ENCODE measurements at places on chromosomes 7 and 10. TPM values are rescaled to one million over a fixed set of nuclear protein-coding genes. Genes with fewer than 3 reads are reported as not detected.
A peak's percentile ranks its signal among the peaks of the same experiment; 100 is the strongest.

DNA sequence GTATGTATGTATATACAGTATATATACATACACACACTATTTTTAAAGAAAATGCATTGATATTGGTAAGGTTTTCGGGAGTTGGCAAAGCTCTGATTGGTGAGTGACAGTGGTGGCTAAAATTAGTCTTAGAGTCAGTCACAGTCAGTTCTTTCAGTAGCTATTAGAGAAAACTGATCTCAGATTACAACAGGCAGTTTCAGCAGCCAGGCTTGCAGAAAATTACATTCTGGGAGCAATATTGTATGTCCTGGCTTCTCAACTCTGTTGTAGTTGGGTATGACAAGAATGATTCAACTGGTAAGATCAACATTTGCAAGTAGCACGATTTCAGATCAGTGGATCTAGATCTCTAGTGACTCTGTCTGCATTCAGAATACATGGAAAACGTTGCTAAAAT lies 897.9 kb upstream of the AUTS2 start:
- DNase-seq = no peak

DNA sequence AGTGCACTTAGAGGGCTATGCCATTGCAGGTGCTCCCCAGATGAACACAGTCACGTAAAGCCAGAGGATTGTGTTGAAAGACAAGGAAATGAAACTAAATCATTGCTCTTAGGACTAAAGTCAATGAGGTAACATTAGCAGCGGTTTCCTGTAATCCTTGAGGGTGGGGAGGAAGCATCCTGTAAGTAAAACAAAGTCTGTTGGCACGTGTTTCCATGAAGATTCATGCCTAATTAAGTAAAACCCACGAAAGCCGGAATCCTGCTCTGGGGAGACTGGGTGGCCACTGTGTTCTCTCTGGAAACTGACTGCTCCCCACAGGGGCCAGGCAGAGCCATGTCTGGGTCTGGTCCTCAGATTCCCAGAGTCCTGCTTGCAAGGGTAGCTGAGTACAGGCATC lies 18.3 kb downstream of the STEAP1B start:
- no peak for DNase-seq

ACBD5 gene
- total RNA-seq = 52.6 TPM

DNA sequence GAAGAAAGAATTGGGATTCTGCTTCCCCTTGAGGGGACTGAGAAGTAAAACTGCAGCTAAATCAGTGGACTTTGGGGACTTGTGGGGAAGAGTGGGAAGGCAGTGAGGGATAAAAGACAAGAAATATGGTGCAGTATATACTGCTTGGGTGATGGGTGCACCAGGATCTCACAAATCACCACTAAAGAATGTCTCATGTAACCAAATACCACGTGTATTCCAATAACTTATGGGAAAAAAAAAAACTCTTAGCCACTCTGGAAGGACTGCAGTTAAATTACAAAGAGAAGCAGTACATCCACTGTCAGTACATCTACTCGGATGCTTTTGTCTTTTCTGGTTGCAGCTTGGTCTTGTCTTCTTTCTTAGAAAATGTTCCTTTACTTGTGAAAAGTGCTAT lies 27.4 kb upstream of the GOT1 start:
- no peak for DNase-seq

DNA sequence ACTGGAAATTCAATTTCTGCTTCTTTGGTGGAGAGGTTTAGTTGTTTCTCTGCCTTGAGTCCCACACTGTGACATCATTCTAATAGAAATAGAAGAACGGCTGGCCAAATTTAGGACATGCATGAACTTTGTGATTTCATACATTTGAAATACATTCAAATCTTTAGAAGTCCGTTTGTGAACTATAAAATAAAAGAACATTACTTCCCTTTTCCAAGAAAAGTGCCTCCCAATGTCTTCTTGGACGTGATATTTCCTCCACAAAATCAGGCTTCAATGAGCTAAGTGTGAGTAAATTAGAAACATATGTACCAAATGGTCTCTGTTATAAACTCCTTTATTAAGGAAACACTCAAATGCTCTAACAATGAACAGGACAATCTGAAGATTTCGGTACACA lies 314.5 kb upstream of the AKR1E2 start:
- DNase-seq = no peak

- peak; percentile 42 for DNase-seq
These were observed 11.4 kb downstream of the NPVF start for GRCh38 chr7:25216837-25217236.

DNA sequence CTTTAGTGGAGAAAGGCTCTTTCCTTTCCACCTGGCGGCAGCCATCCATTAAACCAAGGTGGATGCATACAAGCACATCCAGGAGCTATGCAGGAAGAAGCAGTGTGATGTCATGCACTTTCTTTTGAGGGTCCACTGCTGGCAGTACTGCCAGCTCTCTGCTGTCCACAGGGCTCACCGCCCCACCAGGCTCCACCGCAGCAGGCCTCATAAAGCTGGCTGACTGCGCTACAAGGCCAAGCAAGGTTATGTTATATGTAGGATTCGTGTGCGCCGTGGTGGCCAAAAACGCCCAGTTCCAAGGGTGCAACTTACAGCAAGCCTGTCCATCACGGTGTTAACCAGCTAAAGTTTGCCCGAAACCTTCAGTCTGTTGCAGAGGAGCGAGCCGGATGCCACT lies 37.3 kb upstream of the TRUB1 start:
- no peak for DNase-seq
